ENCODE measurements at places on chromosomes 11 and 22.

DNA sequence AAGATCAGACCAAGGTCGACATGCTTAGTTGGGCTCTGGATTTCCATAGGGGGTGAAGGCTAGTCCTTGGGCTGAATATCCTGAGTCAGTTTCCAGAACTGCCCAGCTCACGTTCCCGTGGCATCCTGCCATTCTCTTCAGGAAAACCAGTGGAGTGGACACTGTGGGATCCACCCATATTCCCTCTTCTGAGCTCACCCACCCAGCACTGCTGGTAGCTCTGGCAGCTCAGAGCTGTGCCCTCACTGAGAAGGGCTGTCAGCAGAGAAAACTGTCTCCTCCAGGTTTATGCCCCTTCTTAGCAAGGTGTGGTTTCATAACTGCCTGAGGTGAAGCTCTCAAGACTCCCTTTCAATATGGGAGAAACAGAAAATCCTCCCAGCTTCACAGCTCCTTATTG lies 111.7 kb downstream of the GGTLC2 start:
- DNase-seq, result no peak

DNA sequence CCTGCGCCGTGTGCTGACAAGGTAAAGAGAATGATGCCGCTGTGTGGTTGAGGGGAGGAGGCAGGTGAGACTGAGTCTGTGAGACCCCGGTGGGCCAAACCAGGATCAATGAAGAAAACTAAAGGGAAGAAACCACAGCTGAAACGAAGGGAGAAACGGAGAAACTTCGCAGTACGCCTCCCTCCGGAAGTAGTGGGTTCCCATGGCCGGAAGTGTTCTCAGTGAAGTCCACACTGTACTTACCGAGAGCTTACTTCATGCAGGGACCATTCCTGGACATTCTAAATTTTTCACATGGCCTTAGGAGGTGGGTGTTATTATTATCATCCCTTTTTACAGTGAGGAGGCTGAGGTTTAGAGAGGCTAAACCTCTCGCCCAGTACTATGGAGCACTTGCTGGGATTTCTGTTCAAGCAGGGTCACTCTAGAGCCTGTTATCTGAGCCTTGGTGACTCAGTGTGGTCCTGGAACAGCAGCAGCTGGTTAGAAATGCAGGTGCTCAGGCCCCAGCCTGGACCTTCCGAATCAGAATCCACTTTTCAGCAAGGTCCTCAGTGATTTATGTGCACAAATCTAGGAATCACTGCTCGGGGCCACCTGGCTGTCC lies 17.9 kb downstream of the CD5 start:
- no peak for DNase-seq

GRCh38 chr11:2791521-2792380 lies 92.0 kb upstream of the KCNQ1OT1 start:
- no peak for DNase-seq

- DNase-seq, result no peak
Measured at GRCh38 chr22:17580441-17581031, 17.2 kb downstream of the SLC25A18 start.

DNA sequence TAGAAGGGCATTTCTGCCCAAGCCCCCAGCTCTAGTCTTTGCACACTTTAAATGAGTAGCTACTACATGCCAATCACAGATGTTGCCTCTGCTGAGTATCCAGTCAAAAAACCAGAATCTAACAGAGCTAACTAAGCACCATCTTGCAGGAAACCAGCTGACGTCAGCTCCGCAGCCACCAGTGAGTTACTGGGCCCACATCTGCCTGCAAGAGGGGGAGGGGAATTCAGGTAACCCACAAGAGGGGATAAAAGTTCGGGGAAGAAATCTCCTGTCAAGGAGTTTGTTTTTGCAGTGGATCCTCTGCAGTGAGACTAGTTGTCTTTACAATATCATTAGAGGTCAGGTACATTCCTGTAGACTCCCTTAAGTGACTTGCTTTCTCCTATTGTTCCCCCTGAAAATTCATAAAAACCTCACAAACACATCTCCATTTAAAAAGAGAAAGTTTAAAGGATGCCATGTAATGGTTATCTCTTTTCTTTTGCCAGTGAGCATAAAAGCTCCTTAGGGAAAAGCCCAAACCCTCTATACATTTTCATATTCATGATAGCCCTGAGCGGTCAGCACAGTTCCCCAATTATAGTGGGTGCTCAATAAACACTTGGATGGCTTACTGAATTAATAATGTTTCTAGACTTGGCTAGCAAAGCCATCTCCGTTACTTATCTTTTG lies 9.3 kb downstream of the CD44 start:
- DNase-seq, result no peak

GRCh38 chr22:22901578-22902218 lies 14.1 kb downstream of the IGLL5 start:
- peak; percentile 6 for DNase-seq

GRCh38 chr11:1308743-1309497 lies 512 bp downstream of the TOLLIP start:
- DNase-seq, result no peak

DNA sequence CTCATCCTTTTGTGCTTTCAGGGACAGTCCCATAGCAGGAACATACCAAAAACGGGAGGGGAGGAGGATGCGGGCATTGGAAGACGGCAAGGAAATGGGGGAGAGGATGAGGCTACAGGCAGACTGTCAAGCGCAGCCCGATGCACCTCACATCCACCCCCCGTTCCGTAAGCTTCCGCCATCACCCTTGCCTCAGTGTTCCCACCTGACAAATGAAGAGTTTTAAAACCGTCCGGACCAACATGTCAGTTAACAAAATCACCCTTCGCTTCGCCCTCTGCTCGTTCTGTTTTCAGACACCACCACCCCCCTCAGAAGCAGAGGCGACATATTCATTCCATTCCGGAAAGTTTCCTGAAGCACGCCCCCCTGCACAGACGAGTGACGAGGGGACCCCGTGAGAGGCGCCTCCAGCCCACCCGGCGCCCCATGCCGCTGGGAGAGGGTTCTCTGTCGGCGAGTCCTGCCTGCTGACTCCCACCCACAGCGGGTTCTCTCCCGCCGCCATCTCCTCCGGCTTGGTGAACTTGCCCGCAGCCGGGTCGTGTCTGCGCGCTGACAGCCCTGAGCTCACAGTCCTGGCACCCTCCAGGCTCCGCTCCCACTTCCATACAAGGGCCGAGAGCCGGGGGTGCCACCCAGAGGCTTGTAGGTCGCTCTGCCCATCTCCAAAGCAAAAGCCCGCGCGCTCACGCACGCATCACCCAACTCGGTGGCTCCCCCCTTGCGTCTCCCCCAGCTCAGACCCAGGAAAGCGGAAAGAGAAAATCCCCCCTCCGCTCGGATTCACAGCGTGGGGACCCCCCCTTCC lies 1.5 kb downstream of the IGSF9B start:
- no peak for DNase-seq

GRCh38 chr22:40187389-40187788 lies 9.7 kb downstream of the TNRC6B start:
- DNase-seq, result no peak

DNA sequence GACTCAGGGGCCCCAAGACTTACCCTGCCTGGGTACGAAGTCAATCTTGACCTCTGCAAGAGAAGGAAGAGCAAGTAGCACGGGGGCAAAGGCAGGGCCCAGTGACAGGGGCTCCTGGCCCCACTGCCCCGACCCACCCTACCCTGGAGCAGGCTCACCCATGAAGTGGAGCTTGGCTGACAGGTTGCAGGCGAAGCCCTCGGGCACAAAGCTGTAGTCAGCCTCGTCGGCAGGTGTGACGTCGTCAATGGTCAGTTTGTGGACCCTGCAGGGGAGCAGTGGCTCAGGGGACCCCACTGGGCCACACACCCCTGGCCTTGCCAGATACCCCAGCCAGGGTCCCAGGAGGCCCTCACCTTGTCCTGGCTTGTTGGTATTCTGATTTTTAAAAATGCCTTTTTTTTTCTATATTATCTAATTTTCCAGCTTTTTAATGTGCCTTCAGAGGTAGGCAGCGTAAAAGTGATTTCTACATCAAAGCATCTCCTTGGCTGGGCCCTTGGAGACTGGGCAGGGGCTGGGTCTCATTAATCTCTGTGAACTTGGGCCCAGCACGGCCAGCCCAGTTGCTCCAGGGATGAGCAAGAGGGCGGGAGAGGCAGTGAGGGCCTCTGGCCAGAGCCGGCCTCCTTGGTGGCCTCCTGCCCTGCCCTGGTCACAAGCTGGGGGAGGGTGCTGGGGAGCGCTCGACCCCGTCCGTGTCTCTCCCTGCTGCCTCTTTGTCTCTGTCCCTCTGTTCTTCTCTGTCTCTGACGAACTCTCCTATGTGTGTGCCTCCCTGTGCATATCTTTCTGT lies 11.3 kb downstream of the MYBPC3 start:
- DNase-seq, result no peak

DNA sequence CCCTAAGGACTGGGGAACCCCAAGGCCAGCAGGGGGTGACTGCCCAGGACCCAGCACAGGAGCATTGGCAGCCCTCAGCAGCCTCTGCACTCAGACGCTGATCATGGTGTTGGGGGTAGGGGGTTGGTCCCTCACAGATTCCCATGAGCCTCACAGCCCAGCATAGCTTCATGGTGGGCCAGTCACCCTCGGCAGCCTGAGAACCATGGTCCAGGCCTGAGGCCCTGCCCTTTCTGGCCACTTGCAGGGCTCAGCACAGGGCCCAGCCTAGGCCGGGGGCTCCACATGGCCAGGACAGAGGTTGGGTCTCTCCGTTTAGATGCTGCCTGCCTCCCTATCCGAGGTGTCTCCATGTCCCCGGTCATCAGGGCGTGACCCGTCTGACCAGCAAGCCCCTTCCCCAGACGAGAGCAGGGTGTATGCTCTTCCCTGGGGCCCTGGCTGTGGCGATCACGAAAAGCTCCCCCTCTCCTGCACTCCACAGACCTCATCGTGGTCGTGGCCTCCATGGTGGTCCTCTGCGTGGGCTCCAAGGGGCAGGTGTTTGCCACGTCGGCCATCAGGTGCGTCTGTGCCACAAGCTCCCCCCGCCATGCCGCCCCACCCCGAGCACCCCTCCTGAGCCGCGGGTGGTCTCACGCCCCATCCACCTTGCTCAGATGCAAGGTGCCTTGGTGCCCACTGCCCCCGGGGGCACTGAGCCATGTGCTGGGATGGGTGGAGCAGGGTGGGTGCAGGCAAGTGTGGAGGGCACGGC lies 126.2 kb downstream of the KCNQ1 start:
- DNase-seq, result no peak
